NCI-H1694 (cell line): ENCODE measurements at places on chromosomes 1 and 21.
A peak's percentile ranks its signal among the peaks of the same experiment; 100 is the strongest.

- no peak for DNase-seq
Measured at GRCh38 chr1:110449661-110450651, 993 bp upstream of the PROK1 start.

- no peak for DNase-seq
Measured at GRCh38 chr1:194366705-194367104, 1180.3 kb upstream of the B3GALT2 start.

DNA sequence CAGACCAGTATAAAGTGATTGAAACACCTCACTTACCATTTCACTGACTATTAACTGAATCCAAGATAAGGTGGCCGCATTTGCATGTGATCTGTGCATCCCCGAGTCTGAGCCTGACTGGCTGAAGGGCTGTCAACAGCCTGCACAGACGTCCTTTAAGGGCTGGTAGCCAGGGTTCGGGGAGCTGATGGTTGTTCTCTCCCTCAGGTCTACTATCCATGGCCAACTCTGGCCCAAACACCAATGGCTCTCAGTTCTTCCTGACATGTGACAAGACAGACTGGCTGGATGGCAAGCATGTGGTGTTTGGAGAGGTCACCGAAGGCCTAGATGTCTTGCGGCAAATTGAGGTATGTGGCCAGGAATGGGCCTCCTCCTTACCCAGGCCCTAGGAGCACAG lies 14.0 kb downstream of the PPIE start:
- DNase-seq, result no peak

DNA sequence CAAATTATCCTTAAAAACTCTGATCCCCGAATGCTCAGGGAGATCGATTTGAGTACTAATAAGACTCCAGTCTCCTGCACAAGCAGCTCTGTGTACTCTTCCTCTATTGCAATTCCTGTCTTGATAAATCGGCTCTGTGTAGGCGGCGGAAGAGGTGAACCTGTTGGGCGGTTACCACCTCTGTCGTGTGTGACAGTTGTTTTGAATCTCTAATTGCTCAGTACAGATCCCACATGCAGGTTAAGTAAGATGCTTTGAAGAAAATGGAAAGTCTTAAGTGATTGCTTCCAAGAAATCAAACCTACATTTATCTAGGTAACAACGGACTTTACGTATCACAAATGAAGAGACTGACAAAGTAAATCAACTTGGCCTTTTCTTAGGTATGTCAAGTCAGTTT lies 35.5 kb downstream of the COA6 start:
- no peak for DNase-seq

GRCh38 chr1:240691909-240692705 lies 80.2 kb upstream of the GREM2 start:
- DNase-seq, result peak; percentile 73

DNA sequence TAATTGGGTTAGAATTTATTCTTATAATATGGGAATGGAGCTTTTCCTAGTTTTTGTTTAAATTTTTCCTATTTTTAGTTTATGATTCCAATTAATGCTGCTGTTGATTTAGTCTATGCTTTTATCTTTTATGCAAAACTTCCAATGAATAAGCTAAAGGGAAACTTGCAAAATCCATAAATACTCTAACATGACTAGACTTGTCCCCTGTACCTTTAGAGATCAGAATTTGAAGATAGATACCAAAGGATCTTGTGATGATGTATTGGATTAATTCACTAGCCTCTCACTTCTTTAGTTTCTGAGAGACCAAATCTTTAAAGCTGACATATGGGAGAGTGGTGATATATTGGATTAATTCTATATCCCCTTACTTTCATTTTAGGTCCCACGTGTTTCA lies 306.6 kb upstream of the PRMT6 start:
- no peak for DNase-seq

DNA sequence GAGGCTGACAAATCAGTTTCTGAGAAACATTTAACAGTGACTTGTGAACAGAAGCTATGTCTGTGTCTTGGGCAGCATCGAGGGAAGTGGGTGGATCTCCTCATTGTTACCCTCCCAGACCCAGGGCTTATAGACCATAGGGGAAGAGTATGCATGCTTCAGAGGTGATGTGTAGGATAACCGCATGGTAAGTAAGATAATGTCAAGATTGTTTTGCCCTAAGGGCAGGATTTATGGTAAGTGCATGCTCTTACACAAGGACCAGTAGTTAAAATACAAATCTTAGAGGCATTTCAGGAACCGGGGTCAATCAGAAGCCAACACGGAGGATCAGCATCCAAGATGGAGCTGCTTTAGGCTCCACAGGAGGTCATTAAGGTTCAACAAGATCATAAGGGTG lies 7.7 kb upstream of the PRMT2 start:
- DNase-seq, result no peak

DNA sequence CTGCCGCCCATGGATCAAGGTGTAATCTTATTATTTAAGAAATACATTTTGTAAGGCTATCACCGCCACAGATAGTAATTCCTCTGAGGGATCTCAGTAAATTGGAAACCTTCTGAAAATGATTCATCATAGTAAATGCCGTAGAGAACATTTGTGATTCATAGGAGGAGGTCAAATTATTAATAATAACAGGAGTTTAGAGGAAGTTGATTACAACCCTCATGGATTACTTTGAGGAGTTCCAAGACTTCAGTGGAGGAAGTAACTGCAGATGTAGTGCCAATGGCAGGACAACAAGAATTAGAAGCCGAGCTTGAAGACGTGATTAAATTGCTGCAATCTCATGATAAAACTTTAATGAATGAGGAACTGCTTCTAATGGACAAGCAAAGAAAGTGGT lies 280.1 kb downstream of the PTPRC start:
- DNase-seq, result no peak

DNA sequence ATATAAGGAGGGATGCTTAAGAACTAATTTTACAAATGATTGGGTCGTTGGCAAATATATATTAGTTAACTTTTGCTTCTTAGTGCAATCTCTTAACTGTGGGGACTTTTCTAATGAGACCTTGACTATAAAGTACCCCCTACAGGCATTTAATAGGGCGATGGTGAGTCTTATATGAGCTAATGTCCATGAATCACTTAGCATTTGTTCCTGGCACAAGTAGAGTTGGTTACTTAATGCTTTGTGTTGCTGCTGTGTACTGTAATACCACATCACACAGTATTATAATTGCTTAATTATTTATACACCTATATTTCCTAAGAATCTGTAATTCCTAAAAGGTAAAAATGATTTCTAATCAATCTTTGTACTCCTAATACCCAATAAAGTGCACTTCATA lies 25.3 kb upstream of the TMCO1 start:
- no peak for DNase-seq

DNA sequence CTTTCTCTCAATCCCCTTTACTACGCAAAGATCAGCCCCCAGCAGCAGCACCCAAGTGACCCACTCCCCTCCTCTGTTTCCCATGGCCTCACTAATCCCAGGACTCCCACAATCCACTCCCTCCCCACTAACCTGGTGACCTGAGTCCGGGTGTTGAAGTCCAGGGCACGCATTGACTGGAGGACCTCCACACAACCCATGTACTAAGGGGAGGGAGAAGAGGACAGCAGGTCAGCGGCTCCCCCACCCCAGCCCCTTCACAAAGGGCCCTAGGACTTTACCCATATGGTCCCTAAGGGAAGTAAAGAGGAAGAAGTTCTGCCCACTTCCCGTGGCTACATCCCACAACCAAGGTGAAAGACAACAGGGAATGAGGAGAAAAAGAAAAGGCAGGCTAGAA lies 1.3 kb downstream of the SHC1 start:
- DNase-seq, result no peak

DNA sequence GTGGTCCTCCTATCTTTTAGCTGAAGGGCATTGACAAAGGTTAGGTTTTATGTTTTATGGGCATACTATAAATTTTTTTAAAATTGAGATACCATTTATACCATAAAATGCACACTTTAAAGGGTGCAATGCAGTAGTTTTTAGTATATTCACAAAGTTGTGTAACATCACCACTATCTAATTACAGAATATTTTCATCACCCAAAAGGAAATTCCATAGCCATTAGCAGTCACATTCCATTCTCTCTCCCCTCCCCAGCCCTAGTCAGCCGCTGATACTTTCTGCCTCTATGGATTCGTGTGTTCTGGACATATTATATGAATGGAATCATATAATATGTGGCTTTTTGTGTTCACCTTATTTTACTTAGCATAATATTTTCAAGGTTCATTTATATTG lies 135.8 kb upstream of the B3GALT2 start:
- DNase-seq, result no peak

- DNase-seq, result no peak
Measured at GRCh38 chr1:209150114-209150513, 433.4 kb upstream of the CAMK1G start.

GRCh38 chr1:20411196-20411980 lies 74.6 kb downstream of the CAMK2N1 start:
- DNase-seq, result no peak

- DNase-seq, result no peak
Measured at GRCh38 chr1:27863538-27863915, 8.8 kb upstream of the THEMIS2 start.

DNA sequence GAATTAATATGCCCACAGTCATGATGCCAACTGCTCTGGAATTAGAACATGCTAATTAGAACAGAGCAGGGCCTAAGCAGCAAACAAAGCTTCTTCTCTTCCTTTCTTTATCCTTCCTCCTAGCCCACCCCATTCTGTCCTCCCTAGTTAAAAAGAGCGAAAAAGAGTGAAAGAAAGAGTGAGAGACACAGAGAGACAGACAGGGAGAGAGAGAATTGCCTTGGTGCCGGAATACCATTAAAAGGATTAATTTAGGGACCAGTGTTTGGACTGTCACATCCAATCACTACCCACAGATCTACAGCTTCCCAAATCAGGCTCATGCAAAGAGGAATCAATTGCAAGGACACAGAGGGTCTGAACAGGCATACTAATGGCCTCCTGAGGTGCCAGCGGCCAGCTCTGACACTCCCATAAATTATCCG lies 7.0 kb downstream of the ERI3 start:
- no peak for DNase-seq

GRCh38 chr1:151593730-151594129 lies 18.1 kb upstream of the SNX27 start:
- DNase-seq, result no peak

DNA sequence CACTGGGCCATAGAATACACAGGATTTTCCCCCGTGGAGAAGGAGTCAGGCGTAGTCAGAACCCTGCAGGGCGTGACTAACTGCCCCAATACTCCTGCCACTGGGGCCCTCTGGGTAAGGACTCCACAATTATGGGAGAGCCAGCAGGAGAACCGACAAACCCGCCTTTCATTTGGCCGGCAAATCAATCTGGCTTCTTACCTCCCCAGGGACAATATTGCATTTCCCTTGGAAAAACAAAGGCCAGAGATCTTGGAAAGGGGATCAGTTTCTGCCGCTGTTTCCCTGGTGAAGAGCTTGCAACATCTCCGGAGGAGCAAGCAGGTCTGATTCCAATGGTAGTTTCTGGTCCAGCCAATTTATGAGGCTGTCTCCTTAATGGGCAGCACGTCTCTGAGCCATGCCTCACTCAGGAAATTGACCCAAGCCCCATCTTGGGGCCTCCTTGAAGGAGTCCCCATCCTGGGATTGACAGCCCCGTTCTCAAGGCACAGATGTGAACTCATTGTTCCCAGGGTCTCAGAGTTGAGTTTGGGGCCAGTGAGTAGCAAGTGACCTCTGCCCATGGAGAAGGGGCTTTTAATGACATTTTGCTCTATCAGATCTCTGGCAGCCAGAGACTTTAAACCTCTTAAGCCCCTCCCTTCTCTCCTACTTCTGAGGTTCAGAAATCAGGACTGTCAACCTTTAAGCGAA lies 4.3 kb downstream of the TRABD2B start:
- DNase-seq, result no peak

DNA sequence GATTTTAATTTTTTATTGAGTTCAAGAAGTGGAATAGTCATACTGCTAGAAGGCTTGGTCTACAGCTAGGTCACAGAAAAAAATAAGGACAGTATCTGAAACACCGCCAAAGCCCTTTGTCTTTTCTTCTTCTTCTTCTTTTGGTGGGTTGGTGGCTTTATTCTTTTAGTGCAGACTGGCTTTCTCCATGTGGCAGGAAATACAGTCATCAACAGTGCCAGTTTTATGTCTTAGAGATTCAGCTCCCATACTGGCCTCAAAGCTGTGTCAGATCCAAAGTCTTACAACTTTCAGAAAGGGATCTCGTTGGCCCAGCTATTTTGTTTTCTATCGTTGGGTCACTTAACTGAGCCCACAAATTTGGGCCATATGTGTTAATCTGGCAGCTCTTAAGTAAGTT lies 58.2 kb downstream of the FNBP1L start:
- no peak for DNase-seq
